ENCODE measurements at places on chromosomes 16 and 17. TPM values are rescaled to one million over a fixed set of nuclear protein-coding genes. Genes with fewer than 3 reads are reported as not detected.

ABCC11 gene
- total RNA-seq: not detected

TBC1D3H gene
- not detected for total RNA-seq

DCXR gene
- total RNA-seq: 32.1 TPM

POLR3E gene
- 53.4 TPM for total RNA-seq
